ENCODE measurements at places on chromosomes 6 and 20.
A peak's percentile ranks its signal among the peaks of the same experiment; 100 is the strongest.

GRCh38 chr6:26544473-26544872 lies 6.3 kb downstream of the HMGN4 start:
- DNase-seq: no peak

- DNase-seq: no peak
These were observed 54.3 kb downstream of the SLC23A2 start for GRCh38 chr20:4946986-4947385.

- peak; percentile 76 for DNase-seq
These were observed 102.1 kb upstream of the CEP162 start for GRCh38 chr6:84329516-84329915.

DNA sequence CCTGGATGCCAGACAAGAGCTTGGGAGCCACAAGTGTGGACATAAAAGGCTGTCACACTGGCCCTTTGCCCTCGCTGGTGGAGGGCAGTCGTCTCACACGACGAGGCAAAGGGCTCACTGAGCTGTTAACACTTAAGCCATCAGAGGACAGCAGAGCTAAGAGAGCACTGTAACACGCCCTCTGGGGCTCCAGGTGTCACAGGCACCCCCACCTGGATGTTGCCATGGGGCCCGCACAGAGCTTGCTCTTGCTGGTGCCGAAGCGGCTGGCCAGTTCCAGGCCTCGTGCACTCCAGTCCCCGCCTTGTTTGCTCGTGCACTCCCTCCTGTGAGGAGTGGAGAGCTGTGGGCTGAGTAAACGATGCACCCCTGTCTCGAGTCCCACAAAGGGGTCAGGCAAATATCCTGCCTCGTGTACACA lies 37.4 kb downstream of the SLC35D3 start:
- no peak for DNase-seq

GRCh38 chr6:36766399-36766945 lies 68.8 kb downstream of the RAB44 start:
- DNase-seq: no peak

DNA sequence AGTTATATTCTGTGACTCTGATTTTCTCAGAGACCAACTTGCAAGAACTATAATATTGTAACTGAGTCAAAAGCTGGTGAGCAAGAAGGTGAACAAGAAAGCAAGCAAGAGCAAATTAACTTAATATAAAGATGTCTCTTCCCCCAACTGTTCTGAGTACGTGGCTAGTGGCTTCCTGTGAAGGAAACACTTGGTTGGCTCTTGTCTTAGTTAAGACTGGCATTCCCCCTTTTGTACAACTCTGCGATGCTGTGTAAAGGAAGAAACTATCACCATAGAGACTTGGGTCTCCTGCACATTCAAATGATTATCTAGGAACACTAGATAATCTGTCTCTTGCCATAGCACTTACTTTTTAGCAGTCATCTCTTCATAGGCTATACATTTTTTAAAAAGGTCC lies 47.3 kb upstream of the TNFAIP3 start:
- DNase-seq: no peak

DNA sequence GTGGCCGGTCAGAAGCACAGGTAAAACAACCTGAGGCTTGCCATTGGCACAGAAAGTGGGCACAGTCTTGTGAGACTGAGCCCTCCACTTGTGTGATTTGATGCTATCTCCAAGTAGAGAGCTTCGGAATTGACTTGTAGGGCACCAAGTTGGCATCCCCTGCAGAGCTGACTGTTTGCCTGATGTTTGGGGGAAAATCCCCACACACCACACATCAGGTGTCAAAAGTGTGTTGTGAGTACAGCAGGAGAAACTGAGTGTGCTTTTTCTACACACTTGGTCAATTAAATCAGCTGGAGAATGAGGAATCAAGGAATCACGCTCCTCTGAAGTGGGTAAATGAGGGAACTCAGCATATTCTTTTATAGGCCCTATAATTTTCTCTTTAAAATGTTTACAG lies 989 bp downstream of the SERINC3 start:
- DNase-seq: no peak

GRCh38 chr6:107075951-107076381 lies 39.3 kb downstream of the BEND3 start:
- peak; percentile 51 for DNase-seq

GRCh38 chr6:36196113-36196879 lies at the start of gene BRPF3:
Gene BRPF3, plus strand, starts transcription at chr6:36196744. Its CDS starts 3,579 bp downstream, at chr6:36200323.
- peak; percentile 93 for DNase-seq

DNA sequence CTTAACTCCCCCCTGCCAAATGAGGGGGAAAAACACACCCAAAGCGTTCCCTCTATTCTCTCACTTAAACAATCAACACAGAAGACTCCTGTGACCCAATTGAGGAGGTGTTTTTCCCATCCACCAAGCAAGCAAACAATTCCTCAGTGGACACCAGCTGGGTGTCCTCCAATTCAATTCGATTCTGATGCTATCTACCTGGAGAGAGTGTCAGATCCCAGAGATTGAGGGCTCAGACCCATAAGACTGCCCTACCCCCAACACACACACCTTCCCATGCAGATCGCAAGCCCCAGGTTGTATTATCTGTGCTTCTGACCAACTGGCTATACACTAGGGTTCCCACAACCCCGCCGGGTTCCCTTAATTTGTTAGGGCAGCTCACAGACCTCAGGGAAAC lies 36.8 kb downstream of the MYLIP start:
- DNase-seq: no peak

- DNase-seq: no peak
These were observed 280.9 kb downstream of the QKI start for GRCh38 chr6:163695414-163695864.

GRCh38 chr6:158654960-158655489 lies 5.2 kb downstream of the SYTL3 start:
- no peak for DNase-seq

DNA sequence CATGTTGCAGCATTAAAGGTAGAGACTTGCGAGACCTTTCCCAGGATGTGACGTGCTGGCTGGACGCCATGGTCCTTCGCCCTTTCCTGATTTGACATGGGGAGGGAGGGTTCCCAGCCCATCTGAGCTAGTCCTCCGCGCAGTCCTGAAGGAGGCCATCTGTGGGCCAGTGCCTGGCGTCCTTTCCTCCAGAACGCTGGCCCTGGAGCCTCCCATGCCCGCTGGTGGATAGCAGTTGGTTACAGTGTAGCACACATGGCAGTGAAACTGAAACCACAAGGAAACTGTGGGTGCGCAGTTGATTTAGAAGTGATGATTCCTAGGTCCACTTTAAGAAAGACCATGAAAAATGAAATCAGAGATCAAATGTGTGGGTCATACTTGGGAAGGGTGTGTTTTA lies 193.7 kb downstream of the CDH4 start:
- DNase-seq: no peak

GRCh38 chr20:8670893-8671215 lies 398.0 kb upstream of the PLCB4 start:
- DNase-seq: peak; percentile 55

GRCh38 chr6:169499848-169500247 lies 202.0 kb downstream of the WDR27 start:
- DNase-seq: no peak

DNA sequence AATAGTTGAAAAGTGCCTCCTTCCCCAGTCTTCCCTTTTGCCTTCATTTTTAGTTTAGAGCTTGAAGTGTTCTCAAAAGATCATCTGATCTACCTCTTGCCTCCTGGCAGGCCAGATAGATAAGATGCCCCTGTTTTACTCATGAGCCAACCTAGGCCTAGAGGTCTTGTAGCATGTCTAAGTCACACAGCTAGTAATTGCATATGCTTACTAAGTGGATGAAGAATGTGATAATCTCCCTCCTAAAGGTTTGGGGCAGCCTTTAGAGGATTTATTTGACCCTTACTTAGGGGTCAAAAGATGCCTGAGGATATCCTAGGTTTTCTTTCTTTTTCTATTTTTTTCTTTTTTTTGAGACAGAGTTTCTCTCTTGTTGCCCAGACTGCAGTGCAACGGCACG lies 2.1 kb downstream of the C6orf141 start:
- no peak for DNase-seq

DNA sequence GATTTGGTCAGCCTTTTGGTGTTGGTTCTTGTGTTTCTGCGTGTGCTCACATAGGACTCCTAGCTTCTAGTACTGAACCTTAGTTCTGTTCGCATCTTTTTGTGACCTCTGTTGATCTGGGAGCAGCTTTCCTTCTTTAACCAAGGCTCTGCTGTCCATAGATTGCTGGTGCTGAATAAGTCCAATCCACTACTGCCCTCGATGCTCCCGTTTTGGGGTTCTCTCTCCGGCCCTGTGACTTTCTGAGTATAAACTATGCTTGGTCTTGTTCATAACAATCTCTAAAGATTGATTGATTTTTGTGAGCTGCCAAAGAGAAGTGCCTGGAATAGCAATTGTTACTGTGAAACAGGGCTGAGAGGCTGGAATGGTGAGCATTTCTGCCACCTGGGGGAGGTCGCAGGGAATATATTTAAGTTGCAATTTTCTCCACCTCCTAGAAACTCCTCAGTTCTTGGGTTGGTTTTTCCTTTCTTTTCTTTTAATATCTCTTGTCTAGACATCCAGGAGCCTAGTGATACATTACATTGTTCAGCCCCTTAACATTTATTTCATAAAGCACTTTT lies 422.9 kb upstream of the CHD6 start:
- DNase-seq: no peak

DNA sequence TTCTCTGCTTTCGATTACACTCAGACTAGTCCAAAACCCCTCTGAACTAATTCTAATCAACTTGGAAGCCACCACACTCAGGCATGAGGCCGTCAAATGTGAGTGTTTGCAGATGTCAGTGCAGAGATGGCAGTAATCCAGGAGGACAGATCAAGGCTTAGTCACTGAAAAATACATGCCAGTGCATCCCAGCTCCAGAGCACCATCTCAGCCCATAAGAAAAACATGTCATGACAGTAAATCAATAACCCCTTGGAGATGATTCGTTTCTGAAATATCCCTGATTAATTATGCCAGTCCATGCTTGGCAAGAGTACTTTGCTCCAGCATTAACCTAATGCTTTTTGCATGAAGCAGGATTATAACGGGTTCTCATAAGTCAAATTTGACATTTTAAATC lies 179.5 kb downstream of the ADAT2 start:
- peak; percentile 49 for DNase-seq

DNA sequence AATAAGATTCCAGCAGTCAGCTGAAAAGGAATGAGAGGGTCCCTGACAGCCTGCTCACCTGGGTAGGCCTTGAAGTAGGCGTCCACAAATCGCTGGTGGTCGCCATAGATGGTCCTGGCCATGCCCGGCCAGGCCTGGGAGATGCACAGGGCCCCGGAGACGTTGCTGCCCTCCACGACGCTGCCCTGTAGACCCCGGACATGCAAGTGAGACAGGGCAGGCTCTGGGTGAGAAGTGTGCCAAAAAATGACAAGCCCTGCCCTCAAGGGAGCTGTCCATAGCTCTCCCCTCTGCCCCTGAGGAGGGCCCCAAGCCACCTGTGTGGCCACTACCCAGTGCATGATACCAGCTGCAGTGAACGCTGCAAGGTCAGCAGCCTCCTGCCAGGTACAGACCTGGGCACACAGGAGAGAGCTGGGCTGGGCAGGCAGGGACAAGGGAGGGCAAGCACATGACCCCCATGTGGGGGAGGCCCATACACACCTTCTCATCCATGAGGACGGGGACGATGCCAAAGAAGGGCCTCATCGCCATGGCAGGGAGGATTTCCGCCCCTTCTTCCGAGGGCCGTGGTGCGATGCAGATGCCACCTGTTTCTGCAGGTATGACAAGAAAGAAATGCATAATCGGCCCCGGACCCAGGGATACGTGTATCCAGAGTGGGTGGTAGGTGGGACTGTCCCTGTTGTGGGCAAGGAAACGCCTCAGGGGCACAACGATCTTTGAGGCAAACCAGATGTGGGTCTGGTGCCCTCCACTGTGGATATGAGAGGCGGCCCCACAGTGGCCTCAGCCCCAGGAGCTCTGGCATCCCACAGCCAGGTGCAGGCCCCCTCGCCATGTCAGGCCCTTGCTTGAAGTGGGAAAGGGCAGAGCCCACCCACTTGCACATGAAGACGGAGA lies 21.2 kb upstream of the APMAP start:
- DNase-seq: peak; percentile 19

DNA sequence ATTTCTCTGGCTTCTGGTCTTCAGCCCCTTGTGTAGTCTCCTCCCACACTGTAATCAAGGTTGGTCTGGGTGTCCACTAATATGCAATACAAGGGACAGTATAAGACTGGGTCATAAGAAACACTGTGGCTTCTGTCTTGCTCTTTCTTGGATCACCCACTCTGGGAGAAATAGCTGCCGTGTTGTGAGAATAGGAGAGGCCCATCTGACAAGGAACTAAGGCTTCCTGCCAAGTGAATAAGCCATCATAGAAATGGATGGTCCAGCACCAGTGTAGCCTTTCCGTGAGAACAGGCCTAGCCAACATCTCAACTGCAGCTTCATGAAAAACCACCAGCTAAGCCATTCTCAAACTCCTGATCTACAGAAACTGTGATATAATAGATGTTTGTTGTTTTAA lies 23.3 kb downstream of the BAG2 start:
- no peak for DNase-seq

DNA sequence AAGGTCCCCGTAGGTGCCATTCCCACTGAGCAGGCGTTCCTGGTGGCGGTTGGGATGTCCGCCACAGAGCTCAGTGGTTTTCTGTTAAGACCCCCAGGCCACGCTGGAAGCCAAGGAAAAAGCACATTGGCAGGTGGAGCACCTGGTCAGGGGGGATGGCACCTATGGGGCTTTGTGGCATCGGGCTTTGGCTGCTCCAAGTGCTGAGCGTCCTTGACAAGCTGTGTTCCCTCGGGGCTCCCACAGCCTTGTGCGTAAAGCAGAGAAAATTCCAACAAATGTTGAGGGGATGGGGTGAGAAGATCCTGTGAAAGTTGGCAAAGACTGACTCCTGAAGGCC lies 135.4 kb downstream of the JPH2 start:
- peak; percentile 10 for DNase-seq

DNA sequence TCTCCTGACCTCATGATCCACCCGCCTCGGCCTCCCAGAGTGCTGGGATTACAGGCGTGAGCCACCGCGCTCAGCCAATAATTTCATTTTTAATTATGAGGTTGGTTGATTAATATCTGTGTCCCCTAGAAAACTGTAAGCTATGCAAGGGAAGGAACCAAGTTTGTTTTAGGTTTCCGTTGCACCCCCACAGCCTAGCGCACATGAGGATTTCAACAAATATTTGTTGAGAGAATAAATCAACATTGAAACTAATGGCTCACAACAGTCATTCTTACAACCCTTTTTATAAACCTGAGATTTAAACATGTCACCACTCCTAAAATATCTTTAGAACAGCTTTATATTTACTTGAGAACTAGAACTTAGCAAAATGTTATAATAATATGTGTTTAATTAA lies 114.0 kb upstream of the CARMIL1 start:
- no peak for DNase-seq

- no peak for DNase-seq
These were observed 94.2 kb downstream of the CDS2 start for GRCh38 chr20:5221061-5221430.

DNA sequence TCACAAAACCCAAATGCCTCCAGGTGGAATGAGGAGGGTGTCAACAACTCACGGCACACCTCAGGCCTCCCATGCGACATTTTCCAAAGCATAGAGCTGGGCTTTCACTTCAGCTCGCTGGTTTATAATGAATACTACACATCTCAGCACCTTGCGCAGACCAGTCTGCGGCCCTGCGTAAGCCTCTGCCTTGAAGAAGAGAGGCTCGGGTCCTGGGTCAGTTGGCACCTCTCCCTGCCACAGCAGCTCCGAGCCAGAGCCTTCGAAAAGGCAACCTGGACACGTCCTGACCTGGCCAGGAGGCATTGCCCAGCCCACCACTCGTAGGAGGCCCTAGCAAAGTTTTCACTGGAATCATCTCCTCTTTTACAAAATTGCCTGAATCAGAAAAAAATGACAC lies 183.0 kb upstream of the AFDN start:
- no peak for DNase-seq
